ENCODE measurements at places on chromosomes 3 and 15. TPM values are rescaled to one million over a fixed set of nuclear protein-coding genes. Genes with fewer than 3 reads are reported as not detected.

SEMA4B gene
- polyA plus RNA-seq = 38.0 TPM

ENTPD3 gene
- polyA plus RNA-seq = 2.4 TPM

RYR3 gene
- 7.1 TPM for polyA plus RNA-seq

SERPINI2 gene
- polyA plus RNA-seq = 0.91 TPM

KLHL6 gene
- 1.2 TPM for polyA plus RNA-seq

DNAJB8 gene
- polyA plus RNA-seq = not detected

DAZL gene
- polyA plus RNA-seq = 0.01 TPM

ADAMTS7 gene
- 23.4 TPM for polyA plus RNA-seq

VWA5B2 gene
- polyA plus RNA-seq = 1.6 TPM

COL6A6 gene
- 2.1 TPM for polyA plus RNA-seq

TBC1D2B gene
- polyA plus RNA-seq = 32.1 TPM

ISL2 gene
- 0.06 TPM for polyA plus RNA-seq

DNA sequence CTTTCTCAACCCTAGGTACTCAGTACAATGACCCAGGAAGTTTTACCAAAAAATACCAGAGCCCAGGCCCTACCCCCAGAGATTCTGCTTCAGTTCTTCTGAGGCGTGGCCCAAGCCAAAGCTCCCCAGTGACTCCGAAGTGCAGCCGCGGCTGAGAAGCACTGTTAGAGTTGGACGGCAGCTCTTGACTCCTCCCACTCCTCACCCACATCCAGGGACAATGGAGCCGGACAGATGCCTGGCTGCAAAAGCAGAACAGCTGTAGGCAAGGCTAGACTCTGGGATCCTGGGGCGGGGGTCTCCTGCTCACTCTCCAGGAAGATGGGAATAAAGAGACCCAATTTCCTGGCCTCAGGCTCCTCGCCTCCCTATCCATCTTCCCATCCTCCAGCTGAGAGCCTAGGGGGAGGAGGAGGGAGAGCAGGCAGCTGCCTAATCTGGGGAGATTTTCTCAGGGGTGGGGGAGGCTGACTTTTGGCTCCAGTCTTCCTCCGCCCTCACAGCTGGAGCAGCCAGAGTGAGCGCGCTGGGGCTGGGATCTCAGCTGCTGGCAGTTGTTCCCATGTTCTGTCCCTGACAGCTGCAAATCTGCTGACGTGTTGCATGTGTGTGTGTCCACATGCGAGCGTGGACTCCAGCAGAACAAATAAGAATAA lies 223.8 kb downstream of the OPA1 start:
- DNase-seq = peak; percentile 68

- no peak for DNase-seq
Observed at GRCh38 chr15:64883100-64883581, 28.6 kb upstream of the ANKDD1A start.

GRCh38 chr3:87335931-87336330 lies 59.5 kb upstream of the POU1F1 start:
- no peak for DNase-seq

DNA sequence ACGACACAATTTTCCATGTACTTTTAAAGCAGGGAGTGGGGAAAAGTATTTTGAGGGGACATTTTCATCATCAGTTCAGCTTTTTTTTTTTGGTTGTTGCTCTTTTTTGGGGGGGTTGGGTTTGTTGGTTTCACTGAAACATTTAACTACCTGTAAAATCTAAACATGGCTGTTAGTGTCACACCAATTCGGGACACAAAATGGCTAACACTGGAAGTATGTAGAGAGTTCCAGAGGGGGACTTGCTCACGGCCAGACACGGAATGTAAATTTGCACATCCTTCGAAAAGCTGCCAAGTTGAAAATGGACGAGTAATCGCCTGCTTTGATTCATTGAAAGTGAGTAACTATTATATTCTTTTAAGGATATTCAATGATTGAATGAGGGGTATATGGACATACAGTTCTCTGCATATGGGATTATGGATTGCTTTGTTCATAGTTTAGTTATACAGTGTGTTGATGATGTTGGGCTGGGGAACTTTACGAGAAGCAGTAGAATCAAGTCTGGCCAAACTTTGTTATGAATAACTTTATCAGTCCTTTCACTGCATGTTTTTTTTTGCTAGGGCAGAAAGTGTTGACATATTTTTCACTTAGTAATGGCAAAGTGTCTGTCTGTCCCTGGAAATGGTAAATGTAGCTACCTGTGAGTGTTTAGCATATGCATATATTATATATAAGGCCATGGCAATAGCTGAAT lies 31.5 kb downstream of the MBNL1 start:
- no peak for DNase-seq

DNA sequence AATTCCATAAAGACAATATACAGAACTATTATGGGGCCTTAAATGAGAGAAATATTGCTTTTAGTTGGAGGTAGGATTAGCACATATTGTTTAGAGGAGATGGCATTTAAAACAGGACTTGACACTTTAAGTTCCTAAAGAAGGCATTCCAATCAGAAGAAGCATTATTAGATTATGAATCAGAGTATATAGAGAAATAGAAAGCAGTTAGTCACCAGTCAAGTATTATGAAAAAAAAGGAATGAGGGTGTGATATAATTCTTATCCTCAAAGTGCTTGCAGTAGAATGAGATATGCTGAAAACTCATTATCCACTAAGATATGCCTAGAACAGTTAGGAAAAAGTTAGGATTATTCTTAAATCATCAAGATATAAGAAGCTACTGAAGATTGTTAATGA lies 456.2 kb downstream of the ZNF385D start:
- DNase-seq = no peak

DNA sequence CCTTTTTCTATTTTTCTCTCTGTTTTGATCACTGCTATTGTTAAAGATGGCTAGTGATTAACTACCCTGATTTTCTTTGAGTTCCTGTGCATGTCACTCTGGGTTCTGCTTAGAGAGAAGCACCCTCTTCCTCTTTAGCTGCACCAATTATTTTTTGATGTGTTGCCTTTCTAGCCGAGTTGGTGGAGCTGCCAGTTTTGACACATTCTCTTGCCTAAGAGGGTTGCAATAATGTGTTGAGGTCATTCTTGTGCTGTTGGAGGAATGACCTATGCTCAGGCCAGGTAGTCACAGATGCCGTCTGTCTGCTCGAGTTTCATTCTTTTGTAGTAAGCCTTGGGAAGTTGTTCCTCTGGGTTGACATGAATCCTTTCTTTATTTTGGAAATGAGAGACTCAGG lies 84.6 kb upstream of the DPH6 start:
- no peak for DNase-seq

DNA sequence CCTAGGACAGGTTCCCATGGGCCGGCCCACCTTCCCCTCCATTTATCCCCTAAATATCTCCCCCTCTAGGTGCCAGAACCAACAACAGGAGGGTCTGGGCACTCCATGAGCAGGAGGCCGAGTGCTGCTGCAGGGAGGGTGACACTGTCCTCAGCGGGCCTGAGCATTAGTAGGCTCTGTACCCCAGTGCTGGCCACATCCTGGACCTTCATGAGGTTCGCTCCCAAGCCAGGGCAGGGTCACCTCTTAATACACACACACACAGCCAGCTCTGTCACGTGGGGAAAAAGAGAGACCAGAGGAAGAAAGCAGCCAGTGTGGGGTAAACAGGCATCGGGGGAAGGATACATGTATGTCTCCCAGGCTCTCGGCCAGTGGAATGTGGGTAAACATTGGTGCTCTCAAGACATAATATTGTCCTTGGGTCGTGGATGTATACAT lies 27.9 kb upstream of the SEMA3F start:
- no peak for DNase-seq

- DNase-seq = no peak
Observed at GRCh38 chr3:104879919-104880318, 486.8 kb upstream of the ALCAM start.

- DNase-seq = no peak
Observed at GRCh38 chr3:11784971-11785377, 61.7 kb downstream of the TAMM41 start.

- DNase-seq = no peak
Observed at GRCh38 chr15:60006203-60006862, 2.2 kb downstream of the FOXB1 start.

DNA sequence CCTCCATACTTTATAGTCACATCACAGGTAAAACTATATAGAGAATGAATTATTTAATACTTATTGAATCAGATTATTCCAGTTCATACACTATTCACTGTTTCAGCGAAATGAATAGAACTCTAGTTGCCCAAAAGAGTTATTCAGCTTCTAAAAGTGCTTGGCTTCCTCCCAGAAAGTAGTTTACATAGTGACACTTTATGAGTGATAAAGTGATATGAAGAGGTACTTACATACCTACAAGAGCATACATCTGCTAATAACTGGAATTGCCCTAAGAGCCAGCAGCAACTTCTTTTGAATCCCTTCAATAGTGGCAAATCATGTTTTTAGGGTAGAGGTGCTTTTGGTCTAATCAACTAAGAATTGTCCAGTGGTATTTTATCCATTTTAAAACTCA lies 635.1 kb upstream of the AGTR1 start:
- DNase-seq = no peak

DNA sequence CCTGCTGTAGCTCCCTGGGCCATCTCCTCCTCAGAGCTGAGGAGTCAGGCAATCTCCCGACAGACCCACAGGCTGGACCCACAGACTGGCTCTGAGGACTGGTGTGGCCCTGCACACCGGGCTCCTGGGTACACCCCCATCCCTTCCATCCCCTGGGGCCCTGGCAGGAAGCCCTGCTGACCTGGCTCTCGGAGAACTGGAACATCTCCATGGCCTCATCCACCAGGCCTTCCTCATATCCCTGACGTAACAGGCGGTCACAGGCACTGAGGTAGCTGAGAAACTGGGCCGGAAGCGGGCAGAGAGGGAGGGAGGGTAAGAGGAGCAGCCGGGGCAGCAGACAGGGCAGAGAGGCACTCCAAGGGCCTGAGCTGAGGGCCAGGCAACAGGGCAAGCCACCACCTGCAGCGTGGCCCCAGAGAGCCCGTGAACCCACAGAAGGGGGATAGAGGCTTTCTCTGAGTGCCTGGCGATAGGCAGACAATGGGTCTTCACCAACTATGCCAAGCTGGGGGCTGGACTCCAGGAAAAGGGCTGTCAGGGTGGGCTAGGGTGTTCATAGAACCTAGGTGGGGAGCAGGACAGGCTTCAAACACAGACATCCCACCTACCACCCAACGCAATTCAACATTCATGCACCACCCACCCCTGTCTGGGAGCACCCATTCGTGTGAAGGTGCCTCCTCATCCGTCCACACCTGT lies 17.9 kb downstream of the KBTBD13 start:
- DNase-seq = no peak

DNA sequence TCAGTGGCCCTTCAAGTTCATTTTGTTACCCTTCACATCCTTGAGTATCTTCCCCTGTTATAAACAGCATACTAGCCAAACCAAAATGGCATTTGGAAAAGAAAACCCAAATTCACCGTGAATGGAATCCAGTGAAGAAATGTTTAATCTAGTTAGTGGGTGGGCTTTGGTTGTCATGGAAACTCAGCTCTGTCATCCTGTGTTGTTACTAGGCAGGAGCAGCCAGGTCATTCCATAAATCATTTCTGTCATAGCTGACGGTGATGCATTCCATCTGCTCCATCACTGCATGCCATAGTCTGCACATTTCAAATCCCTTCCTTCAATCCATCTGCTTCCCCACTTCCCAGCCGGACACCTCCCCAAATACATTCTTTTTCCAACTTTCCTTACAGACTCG lies 140.4 kb upstream of the CGNL1 start:
- DNase-seq = no peak

DNA sequence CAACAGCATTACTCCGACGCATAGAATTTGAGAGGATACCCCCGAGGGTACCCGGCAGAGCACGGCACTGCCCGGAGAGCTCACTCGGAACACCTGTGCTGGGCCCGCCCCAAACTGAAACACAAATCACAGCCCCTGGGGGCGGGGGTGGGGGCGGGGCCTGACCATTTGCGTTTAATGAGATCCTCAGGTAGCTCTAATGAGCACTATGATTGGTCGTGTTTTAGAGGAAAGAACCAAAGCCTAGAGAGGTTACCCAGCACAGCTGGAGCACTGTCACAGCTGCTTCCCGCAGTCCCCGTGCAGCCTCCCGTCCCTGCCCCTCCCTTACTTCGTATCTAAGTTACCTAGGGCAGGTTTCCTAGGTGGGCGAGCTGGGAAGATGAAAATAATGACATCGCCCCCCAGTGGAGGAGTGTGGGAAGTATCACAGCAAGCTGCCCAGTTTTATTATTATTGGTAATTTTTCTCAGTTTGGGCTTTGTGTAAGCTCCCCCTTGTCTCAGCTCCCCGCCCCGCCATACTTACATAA lies 187.1 kb downstream of the PDE8A start:
- no peak for DNase-seq

GRCh38 chr3:46660003-46660402 lies 33.5 kb downstream of the ALS2CL start:
- no peak for DNase-seq

GRCh38 chr3:177475356-177475665 lies 278.0 kb upstream of the TBL1XR1 start:
- DNase-seq = no peak

DNA sequence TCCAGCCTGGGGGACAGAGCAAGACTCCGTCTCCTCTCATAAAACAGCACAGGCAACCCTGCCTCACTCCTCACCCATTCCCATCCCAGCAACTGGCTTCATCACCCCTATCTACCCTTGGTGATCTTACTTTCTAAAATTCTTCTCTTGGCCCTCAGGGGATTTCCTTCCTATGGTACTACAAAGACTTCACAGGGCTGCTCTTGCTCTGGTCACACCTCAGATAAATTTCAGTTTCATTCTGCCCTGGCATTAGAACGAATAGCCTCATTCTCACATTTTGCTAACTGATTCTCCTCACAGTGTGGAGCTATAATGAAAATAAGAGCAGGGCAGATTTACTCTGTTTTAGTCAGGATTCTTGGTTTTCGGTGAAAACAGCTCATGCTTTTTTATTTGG lies 22.1 kb upstream of the CRBN start:
- no peak for DNase-seq

GRCh38 chr3:184275381-184275701 lies 481 bp upstream of the ECE2 start:
- no peak for DNase-seq

Measured in right renal pelvis (tissue), 4 donors.